ENCODE measurements at places on chromosomes 3 and 15.

- DNase-seq: no peak
Measured at GRCh38 chr3:128278130-128278529, 124.8 kb downstream of the EEFSEC start.

- DNase-seq: no peak
Measured at GRCh38 chr3:154779571-154779970, 300.5 kb upstream of the MME start.

DNA sequence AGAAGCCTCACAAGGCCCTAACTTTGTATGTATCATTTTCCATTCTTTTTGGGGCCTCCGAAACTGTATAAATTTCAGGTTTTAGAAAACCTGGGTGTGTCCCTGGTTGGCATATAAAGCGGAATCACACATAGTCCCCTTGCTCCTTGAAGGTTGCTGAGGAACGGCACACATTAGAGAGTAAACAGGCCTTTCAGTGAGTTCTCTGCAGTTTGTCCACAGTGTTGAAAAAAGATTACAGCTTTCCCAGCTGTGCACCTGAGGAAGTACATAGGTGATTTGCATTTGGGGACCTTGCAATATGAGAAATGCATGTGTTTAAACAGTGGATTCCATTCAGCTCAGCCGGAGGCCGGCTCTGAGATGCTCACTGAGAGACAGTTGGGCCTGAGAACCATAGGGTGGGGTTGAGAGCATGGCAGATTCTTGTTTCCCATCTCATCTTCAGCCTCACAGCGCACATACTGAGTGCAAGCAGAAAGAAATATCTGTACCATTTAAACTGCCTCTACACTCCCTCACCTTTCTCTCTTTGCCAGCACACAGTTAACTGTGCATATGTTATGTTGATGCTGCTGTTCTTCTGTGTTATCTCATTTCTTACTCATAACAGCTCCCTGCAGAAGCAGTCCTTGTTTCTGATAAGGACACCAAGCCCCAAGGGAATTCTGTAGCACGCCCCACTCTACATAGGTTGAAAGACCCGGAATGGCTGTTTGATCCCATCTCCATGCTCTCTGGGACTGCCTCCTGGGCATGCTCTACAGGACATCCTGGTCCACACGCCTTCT lies 60.4 kb downstream of the BOC start:
- peak; percentile 25 for DNase-seq

DNA sequence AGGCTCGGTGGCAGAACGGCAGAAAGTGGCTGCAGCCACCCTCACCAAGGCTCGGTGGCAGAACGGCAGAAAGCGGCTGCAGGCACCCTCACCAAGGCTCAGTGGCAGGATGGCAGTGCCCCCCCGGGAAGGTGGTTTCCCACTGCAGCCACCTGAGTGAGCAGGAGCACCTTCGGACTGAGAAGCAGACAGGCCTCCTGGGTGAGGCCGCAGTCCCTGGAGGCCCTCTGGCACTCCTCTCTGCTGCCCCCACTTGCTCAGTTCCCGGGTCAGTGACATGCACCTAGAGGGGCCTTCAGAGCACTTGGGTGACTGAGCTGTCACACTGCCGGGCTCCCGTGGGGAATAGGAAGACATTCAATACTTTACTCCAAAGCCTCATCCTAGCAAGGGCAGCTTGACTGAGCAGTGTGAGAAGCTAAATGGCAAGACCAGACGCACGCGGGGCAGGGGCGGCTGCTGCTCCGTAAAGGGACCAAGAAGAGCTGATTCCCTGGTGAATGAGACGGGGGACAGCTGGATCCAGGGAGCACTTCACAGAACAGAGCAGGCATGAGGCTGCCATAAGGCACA lies 62.7 kb downstream of the PCSK6 start:
- no peak for DNase-seq

DNA sequence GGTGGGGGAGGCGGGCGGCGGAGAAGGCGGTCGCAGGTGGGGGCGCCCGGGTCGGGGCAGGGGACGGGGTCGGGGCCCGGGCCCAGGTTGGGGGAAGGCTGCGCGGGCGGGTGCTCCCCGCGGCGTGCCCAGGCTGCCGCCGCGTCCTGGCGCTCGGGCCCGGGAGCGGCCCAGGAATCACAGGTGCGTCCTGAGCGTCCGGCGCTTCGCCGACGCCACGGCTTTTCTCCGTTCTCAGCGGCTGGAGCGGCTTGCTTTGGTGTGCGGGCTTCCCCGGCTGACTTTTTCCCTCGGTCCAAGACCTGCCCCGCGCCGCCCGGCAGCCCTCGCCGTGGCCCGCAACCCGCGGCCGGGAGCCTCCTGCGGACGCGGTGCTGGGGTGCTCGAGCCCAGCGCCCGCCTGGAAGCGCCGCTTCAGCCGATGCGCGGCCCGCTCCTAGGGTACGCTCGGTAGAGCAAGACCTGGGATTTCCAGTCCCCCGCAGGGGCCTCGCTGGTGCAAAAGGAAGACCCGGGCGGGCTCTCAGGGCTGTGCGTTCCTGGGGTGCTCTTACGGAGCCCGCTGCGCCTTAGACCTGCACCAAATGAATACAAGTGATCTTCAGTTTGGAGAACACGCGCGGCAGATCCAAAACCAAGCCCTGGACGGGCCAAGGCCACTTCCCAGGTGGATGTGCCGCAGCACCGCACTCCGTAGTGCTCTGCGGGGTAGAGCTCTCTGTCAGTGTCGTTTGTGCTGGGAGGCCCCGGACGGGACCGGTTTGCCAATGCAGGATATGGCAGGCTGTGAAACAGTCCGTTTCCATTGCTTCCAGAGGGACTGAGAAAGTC lies 639 bp downstream of the NIPA1 start:
- peak; percentile 56 for DNase-seq

- DNase-seq: no peak
Measured at GRCh38 chr15:68789534-68790241, 31.0 kb downstream of the ANP32A start.

DNA sequence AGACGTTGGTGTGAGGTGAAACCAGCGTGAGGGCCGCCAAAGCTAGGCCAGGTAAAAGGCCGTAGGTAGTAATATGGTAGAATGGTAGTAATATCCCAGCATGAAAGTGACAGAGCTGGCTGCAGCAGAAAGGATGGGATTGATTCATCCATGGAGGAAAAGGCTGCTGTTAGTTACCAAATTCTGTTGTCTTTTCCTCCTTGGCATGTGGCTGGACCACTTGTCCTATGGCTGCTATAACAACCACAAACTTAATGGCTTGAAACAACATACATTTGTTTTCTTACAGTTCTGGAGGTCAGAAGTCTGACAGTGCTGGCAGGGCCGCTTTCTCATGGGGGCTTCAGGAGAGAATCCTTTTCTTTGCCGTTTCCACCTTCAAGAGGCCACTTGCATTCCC lies 47.8 kb upstream of the CHST2 start:
- DNase-seq: no peak

DNA sequence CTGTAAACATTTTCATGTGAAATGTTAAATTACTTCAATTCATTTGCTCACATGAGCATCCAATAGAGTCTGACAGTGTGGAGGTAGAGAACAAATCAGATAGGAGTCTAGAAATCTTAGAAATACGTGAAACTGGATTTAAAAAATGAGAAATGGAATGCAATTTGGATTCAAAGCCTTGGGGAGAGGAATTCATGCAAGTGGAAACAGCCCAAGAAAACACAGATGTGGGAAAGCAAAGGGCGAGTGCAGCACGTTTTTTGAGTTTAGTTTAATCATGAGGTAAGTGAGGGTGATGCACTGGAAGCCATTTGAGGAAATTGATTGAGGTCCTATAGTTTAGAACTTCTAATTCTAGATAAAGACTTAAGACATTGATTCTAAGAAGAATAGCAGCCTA lies 434.7 kb downstream of the C3orf38 start:
- DNase-seq: no peak

DNA sequence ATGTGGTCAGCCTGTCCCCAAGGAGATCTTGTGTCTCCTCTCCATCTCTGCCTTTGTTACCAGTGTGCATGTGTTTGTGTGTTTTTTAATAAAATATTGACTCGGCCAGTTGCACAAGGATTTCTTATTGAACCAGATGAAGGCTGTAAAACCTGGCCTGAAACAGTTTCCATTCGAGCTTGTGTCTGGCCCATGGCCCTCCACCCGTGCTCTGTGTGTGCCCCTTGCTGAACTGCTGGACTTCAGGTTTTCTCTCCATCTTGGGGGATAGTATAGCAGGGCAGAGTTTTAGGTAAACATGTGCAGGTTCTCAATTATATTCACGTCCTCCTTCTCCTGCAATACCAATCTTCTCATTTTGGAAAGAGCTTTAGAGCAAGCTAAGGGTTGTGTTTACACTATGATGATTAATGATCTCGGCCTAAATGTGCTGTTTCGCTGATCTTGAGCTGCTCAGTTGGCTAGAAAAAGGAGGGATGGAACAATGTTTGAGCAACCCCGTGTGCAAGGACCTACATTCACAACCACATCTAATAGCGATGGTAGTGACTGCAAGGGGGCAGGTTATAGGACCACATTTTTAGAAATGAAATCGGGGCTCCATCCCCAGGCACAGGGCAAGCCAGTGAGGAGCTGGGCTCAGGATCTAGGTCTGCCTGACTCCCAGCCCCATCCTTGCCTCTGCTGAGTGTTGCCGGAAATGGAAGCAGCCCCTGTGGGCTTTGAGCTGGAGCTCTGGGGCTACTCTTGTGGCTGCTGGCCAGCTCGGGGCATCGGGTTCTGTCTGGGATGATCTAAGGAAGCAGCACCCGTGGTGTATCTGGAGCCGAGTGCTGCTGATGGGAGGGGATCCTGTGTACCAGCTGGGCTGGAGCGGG lies 47.7 kb downstream of the CMTM6 start:
- no peak for DNase-seq

GRCh38 chr3:112097378-112097777 lies 11.2 kb downstream of the C3orf52 start:
- no peak for DNase-seq

GRCh38 chr15:81356252-81356651 lies 17.8 kb downstream of the TMC3 start:
- DNase-seq: no peak

DNA sequence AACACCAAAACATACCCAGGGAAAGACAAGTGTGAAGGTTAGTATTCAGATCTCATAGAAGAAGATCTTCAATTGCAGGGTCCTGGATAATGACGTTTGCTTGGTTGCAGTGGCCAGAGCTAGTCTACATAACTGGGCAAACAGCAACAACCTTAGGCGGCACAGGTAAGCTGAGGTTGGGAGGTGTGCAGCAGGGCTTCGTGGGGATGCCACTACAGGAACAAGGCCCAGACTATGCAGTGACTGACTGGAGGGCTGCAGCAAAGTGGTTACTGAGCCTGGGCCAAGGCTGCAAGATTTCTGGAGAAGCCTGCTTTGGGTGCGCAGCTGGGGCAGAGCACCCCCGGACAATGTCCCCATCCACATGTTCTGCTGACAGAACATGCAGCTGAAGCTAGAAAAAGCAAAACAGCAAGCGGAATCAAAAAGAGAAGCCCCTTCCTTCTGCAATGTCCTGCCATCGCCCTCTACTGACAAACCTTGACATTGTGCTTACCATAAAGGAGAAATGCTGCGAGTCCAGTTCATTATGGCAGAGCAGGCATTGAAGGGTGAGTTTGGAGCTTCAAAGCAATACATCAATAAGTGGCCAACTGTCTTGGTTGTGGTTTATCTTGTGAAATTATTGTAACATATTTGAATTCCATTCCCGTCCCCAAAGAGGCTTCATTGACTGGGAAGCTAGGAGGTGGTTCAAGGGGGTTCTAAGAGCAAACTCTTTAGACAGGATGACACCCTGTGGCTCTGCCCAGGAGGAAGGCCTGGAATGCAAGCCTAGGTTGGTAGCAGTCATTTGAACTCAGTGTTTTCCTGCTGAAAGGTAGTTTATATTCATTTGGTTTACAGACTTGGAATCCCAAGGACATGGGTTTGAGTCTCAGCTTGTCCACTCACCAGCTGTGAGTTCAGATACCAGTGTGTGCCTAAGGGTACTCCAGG lies 217.0 kb downstream of the PDCD6IP start:
- DNase-seq: peak; percentile 15
